ENCODE measurements at places on chromosomes 12 and 14. TPM values are rescaled to one million over a fixed set of nuclear protein-coding genes. Genes with fewer than 3 reads are reported as not detected.

Gene LRRC74A
- not detected for polyA plus RNA-seq

Gene ZNF410
- polyA plus RNA-seq: 2.8 TPM

Gene ARHGAP9
- polyA plus RNA-seq: not detected

Gene PRPH
- polyA plus RNA-seq: not detected

Gene PIK3C2G
- not detected for polyA plus RNA-seq

Measured in Purkinje cell (primary cell).